NCI-H2171 treated with DMSO at 0.1 percent for 48 hours (cell line): ENCODE measurements at places on chromosomes 11 and 22.

- no peak for DNase-seq
Measured at GRCh38 chr11:35039076-35039475, 99.9 kb upstream of the CD44 start.

GRCh38 chr11:121291896-121292494 lies 576 bp upstream of the SC5D start:
- no peak for DNase-seq

GRCh38 chr11:12116425-12117032 lies 6.1 kb downstream of the MICAL2 start:
- no peak for DNase-seq

GRCh38 chr11:23778971-23779370 lies 717.9 kb upstream of the LUZP2 start:
- DNase-seq = no peak

- peak; percentile 29 for DNase-seq
Measured at GRCh38 chr11:65503368-65503948, 4.6 kb downstream of the MALAT1 start.

GRCh38 chr11:92083123-92083522 lies 141.5 kb upstream of the FAT3 start:
- no peak for DNase-seq

DNA sequence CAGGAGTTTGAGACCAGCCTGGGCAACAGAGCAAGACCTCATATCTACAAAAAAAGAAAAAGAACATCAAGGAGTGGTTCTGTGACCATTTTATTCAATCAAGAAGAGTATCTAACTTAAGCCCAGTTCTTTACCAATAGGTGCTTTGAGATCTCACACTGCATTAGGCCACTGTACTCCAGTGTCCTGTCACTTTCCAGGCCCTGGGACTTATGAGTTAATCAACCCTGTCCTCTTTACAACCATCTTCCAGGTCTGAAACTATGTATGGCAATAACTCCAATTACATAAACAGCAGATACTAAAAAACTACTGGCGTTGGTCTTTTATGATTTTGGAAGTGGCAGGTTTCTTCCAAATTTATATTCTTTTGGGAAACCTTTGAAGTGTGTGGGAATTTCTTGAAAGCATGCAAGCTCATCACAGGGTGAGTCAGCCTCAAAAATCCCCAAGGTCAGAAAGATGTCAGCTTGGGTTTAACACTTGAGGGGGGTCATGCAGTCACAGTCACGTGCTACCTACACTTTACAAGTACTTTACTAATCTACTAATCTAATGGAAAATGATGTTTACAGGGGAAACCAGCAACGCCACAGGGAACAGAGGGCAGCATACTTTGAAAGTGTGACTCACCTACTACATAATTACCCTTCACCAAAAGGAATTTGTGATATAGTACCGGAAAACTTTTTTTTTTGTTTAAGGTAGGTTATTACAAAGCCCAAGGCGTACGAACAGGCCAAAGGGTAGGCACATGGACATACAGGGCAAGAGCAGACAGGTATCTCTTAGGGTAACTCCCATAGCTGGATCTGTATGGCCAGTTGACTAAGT lies 15.6 kb downstream of the PISD start:
- DNase-seq = no peak

DNA sequence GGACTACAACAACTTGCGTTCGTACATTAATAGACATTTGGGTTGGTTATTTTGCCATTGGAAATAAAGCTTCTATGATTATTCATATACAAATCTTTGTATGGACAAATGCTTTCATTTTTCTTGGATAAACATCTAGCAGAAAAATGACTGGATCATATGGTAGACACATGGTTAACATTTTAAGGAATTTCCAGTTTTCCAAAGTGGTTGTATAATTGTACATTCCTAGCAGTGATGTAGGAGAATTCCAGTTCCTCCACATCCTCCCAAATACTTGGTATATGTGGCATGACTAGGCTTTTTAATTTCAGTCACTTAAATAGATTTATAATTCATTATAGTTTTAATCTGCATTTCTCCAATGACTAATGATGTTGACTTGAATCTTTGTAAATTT lies 246.2 kb upstream of the NCAM1 start:
- no peak for DNase-seq

- DNase-seq = no peak
Measured at GRCh38 chr11:95904009-95904650, 19.8 kb downstream of the MTMR2 start.

- DNase-seq = no peak
Measured at GRCh38 chr11:35474688-35475087, 50.7 kb downstream of the PAMR1 start.

DNA sequence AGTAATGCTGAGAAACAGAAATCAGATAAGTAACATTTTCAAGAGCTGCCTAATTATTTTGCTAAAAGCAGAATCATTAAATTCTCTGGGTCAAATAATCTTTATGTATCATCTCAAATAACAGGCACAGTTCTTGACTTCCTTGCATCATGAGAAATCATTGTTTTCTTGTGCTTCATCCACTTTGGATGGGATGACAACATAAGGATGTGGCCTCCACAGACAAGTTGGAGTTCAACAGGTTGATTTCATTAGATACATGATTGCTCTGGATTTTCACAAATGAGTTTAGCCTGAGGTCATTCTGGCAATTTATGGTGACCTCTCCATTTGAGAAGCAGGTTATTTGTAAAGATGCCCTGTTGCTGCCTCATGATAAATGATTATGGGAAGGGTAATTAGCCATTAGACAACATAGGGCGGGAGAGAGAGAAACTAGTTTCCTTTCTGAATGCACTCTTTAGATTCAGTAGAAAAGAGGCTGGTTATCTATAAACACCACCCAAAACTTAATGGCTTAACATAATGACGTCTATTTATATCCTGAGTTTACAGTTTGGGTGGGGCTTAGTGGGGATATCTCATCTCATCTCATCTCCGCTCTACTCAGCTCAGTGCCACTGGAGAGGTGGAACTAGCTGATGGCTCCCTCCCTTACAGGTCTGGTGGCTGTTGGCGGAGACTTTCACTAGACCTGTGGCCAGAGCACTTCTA lies 35.0 kb upstream of the ADORA2A start:
- DNase-seq = no peak

DNA sequence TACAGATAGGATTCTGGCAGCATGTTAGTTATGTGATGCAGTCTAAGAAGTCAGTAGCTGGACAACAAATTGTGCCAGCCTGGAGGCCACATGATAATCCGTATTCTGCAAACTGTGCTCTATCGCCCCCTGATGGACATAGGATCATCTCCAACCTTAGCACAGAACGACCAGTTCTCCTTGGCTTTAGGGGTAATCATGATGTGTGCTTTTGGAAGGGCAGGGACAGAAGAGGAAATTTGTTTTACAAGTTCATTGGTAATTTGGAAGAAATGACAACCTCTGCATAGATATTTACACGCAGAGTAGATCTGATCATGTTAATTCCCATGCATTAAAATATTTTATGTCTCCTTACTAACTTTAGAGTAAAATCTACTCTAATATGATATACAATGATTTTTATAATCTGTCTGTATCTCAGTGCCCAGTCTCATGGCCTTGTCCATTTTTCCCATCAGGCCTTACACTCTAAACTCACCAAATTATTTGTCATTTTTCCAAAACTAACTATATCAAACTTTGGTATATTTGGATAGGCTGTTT lies 12.1 kb downstream of the OR10D3 start:
- peak; percentile 11 for DNase-seq

GRCh38 chr22:30190574-30190973 lies 56.0 kb downstream of the LIF start:
- DNase-seq = no peak

GRCh38 chr11:119520400-119520799 lies 97.4 kb upstream of the THY1 start:
- no peak for DNase-seq

- peak; percentile 63 for DNase-seq
Measured at GRCh38 chr11:118171269-118172062, 5.0 kb downstream of the SCN2B start.

- no peak for DNase-seq
Measured at GRCh38 chr11:68089679-68090078, 31.5 kb downstream of the CHKA start.

GRCh38 chr11:119635776-119636175 lies 93.2 kb downstream of the NECTIN1 start:
- DNase-seq = no peak

DNA sequence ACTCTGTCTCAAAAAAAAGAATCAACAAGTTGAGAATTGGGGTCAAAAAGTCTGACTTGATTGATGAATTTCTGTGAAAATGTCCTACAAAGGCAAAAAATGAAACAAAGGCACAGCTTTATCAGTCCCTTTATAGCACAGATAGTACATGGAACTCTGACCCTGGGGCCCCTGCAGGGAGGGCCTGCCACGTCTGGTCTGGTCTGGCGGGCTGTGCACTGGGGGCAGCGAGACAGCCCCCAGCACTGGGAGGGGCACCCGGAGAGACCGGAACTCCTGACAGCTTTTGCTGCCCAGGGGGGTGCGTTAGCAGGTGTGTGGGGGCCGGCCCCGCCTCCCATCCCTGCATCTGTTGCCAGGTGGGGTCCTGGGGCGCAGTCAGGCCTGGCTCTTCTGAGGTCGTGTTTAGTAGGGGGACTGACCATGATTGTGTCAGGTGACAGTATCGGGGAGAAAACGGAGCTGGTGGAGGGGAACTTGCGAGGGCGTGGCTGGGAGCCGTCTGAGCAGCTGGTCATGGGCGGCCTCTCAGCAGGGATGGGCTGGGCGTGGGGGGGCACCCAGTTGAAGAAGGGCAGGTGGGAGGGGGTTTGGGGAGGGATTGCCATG lies 51.7 kb downstream of the GRAMD4 start:
- DNase-seq = peak; percentile 52

GRCh38 chr22:24040946-24041345 lies 29.8 kb downstream of the CABIN1 start:
- no peak for DNase-seq

DNA sequence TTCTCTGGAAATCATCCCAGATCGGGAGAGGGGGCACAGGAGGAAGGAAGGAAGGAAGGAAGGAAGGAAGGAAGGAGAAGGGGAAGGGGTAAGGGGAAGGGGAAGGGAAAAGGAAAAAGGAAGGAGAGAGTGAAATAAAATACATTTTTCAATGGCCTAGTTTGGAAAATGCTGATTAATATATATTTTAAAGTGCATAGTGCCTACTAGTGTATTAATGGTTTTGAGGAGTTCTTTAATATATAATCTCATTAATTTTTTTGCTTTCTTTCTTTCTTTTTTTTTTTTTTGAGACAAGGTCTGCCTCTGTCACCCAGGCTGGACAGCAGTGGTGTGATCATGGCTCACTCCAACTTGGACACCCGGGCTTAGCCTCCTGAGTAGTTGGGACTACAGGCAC lies 107.8 kb upstream of the FOLH1 start:
- no peak for DNase-seq

- DNase-seq = no peak
Measured at GRCh38 chr11:117837791-117838190, 13.2 kb upstream of the FXYD2 start.

GRCh38 chr22:32991353-32992101 lies 66.7 kb downstream of the SYN3 start:
- peak; percentile 98 for DNase-seq
